Substantia nigra (tissue), 51 donors: ENCODE measurements at places on chromosomes 11 and 22.

- DNase-seq: no peak
These were observed 7.3 kb downstream of the PANX2 start for GRCh38 chr22:50177537-50178470.

- no peak for DNase-seq
These were observed 32.2 kb downstream of the CYTH4 start for GRCh38 chr22:37314315-37315074.

DNA sequence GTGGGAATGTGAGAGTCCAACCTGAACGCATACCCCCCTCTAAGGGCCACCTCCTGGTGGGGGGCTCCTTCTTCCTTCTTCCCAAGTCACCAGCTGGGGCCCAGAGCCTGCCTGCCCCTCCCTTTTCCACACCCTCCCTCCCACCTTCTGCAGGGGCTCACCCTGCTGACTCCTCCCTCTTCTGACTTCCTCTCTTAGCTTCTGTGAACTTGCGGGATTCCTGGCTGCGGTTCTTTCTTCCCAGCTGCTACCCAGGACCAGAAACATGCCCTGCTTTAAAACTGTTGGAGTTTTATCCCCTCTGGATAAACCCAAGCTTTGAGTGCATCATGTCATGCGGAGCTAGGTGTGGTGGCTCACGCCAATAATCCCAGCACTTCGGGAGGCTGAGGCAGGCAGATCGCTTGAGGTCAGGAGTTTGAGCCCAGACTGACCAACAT lies 10.2 kb downstream of the LRRC74B start:
- no peak for DNase-seq

GRCh38 chr11:2462986-2463765 lies 18.4 kb downstream of the KCNQ1 start:
- no peak for DNase-seq

- no peak for DNase-seq
These were observed 8.5 kb downstream of the BATF2 start for GRCh38 chr11:64987998-64988854.

- no peak for DNase-seq
These were observed 605.7 kb downstream of the METTL15 start for GRCh38 chr11:28713850-28714249.

GRCh38 chr11:30488304-30488998 lies 97.7 kb downstream of the MPPED2 start:
- no peak for DNase-seq

DNA sequence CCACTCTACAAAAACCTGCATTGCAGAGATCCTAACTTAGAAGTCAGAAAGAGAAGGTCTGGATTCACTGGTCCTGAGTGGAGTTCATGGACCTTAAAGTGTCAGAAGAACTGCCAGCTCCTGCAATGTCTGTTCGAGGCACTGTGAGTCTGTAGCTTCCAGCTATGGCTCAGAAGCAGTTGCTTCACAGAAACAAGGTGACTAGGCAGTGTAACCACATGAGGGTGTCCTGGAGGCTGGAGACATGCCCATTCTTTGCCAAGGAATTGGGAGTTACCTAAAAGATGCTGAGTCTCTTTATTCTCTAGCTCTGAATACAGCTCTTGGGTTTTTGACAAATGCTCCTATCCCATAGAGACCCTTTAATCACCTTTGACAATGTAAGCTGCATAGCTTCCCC lies 130.5 kb downstream of the SPON1 start:
- no peak for DNase-seq

DNA sequence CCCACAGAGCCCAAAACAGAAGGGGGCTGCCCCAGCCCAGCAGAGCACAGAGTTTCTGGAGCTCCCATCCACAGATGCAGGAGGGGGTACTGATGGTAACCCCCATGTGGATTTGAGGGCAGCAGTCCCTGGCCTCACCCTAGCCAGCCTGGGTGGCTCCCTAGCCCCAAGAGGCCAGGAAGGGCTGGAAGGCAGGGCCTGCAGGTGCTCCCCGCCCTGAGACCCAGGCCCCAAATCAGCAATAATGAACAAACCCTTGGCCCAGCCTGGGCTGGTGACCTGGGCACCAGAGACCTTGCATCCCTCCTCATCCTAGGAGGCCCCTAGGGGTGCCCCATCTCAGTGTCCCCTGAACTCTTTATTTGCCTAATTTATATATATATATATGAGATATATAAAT lies 61.6 kb downstream of the MORC2 start:
- DNase-seq: no peak

- DNase-seq: no peak
These were observed 68.7 kb downstream of the PTPRJ start for GRCh38 chr11:48049036-48049435.
